ENCODE measurements at places on chromosomes 1 and 21.

GRCh38 chr1:25872713-25873112, 2.8 kb downstream of the PAQR7 start:
- no peak for DNase-seq

DNA sequence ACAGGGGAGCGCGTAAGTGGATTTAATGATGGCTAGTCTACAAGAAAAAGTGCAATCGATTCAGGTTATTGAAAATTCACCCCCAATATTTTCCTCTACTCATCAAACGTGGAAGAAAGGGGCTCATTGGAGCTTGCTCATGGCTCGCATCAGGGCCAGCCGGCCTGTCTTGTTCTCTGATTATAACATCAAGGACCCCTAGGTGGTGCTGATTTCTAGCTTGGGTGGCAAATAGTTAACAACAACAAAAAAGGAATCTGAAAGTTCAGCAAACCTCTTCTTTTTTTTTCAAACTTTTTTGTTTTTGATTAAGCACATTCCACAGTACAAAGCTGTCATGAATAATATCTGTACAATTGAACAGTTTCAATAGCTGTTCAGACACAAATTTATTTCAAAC, 35.8 kb upstream of the SOD1 start:
- DNase-seq, result no peak

DNA sequence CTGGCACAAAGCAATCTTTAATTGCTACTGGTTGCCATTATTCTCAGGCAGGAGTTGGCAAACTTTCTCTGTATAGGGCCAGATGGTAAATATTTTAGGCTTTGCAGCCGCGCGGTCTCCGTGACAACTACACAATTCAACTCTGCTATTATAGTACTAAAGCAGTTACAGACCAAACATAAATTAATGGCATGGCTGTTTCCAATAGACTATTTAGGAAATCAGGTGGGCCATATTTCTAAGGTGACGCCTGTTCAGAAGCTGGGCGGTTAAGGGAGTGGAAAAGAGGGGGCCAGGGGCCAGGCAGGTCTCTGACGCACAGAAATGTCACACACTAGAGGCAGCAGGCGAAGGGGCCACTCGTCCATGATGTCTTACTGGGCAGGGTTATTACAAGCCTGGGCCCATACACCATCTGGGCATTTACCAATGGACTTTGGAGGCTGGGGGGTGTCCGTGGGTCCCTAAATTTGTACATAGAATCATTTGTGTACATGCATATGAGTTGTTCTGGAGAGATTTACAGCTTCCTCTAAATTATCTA, 80.1 kb downstream of the STUM start:
- DNase-seq, result no peak

GRCh38 chr1:2275796-2276536, 47.8 kb downstream of the SKI start:
- peak; percentile 42 for DNase-seq

GRCh38 chr1:157844089-157844830, 2.7 kb upstream of the CD5L start:
- DNase-seq, result no peak

DNA sequence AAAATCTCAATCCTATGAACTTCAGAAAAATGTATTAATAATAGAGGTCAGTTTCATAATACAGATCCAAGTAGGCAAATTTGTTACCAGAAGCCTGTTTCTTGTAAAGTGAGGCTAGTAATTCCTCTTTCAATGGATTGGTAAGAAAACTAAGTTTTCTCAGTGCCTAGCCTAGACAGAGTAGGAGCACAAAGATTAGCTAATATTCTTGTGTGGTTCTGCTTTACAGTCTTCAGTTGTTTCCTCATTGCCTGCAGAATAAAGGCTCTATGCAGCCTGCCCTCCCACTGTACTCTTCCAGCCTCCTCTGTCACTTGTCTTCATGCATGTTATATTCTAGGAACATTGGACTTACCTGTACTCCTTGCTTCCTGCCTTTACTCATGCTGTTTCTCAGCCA, 2.4 kb upstream of the PPP1R15B start:
- DNase-seq, result peak; percentile 40

- DNase-seq, result peak; percentile 19
Observed at GRCh38 chr1:165395478-165395877, 39.0 kb upstream of the LMX1A start.

GRCh38 chr1:161962091-161962887, 61.4 kb downstream of the OLFML2B start:
- peak; percentile 55 for DNase-seq

DNA sequence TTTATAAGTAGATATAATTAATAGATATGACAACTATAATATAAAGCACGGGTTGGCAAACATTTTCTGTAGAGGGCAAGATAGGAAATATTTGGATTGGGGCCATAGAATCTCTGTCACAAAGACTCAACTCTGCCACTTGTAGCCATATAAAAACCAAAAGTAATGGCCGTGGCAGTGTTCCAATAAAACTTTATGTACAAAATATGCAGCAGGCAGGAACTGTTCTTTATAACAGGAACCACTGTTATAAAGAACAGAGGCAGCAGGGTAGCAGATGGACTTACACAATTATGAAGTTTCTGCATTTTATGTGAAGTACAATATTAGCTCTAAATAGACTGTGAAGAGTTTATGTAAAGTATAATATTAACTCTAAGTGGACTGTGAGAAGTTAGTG, 16.9 kb upstream of the QSOX1 start:
- DNase-seq, result no peak
